Small intestine (tissue), 16 donors: ENCODE measurements at places on chromosomes 5 and 9.

- no peak for DNase-seq
Measured at GRCh38 chr5:21219251-21219650, 1231.3 kb upstream of the CDH18 start.

GRCh38 chr5:64532212-64532611 lies 26.4 kb downstream of the RGS7BP start:
- no peak for DNase-seq

GRCh38 chr5:149887622-149888183 lies 56.9 kb downstream of the PDE6A start:
- peak; percentile 30 for DNase-seq

GRCh38 chr9:38251036-38251860 lies 141.3 kb upstream of the ALDH1B1 start:
- no peak for DNase-seq

- DNase-seq: peak; percentile 86
Measured at GRCh38 chr9:76634356-76635054, 129.7 kb upstream of the PCA3 start.

DNA sequence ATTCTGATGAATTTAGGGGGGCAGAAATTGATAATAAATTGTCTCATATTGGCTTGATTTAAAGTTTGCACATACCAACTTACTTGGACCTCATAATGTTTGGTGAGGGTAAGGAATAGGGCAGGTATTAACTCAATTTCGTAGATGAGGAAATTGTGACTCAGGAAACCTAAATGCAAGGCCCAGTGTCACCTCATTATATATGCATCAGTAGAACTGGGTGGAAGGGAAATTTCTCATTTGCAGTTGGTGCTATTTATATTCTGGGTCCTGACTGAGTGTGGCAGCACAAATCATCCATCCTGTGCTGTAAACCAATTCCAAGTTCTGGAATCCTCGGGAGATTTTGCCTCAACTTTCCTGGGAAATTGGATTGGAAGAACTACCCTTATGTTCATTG lies 103.0 kb downstream of the SPATA31D1 start:
- DNase-seq: no peak

DNA sequence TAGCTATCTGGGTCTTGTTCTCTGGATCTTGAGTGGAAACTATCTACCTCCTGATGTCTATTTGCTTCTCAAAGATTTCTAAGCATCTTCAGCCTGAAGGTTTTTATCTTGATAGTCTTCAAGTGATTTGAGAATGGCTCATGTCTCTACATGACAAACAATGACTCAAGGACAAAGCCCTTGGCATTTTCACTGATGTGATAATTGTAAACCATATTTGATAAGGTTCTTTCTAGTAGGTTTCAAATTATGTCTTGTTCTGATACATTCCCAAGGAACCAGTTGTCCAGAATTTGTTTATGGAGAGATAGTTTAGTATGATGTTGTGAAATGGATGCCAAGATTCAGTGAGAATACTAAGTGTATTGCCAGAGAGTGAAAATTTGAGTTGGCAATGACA lies 1079.3 kb upstream of the CDH9 start:
- DNase-seq: no peak

DNA sequence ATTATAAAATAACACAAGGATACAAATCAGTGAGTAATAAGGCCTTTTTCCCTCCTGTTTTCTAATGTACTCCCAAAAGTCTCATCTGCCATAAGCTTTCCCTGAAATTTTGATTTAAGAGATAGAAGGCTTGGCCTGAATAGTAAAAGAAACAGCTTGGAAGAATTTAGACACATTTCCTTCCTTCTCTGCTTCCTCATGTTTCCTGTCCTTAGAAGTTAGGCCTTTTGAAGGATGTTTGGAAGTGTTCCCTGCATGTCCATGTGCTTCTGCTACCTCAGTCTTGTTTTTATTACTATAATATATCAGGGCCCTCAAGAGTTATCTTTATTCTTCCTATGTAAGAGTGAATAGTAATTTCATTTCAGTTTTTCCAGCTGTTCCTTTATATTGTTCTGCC lies 242.7 kb downstream of the DEPDC1B start:
- no peak for DNase-seq

DNA sequence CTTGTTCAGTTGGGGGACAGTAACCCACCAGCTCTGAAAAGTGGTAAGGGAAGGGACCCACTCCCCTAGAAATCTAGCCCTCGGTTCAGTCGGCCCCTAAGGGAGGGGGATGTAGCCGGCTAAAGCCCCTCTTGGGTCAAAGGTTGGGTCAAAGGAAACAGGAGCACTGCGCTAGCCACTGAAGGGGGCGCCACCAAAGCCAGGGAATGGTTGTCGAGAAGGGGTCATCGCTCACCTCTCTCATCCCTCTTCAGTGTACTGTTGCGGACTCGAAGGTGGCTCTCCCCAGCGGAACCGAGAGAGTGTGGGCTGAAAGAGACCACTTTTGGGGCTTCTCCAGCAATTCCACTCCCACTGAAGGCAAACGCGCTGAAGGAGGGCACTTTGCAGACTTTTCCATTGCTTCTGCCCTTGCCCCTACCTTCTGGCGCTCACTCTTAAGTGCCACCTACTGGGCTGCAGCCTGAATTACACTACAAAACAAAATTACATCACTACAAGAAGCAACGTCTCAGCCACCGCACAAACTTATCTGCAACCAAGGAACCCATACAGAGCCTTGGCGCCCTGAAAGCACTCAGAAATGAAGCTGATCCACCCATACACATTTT lies 396.9 kb downstream of the PDE4D start:
- DNase-seq: no peak

GRCh38 chr5:180982008-180982741 lies 6.5 kb upstream of the BTNL3 start:
- DNase-seq: no peak

- DNase-seq: no peak
Measured at GRCh38 chr9:129170229-129170628, 7.8 kb downstream of the IER5L start.

DNA sequence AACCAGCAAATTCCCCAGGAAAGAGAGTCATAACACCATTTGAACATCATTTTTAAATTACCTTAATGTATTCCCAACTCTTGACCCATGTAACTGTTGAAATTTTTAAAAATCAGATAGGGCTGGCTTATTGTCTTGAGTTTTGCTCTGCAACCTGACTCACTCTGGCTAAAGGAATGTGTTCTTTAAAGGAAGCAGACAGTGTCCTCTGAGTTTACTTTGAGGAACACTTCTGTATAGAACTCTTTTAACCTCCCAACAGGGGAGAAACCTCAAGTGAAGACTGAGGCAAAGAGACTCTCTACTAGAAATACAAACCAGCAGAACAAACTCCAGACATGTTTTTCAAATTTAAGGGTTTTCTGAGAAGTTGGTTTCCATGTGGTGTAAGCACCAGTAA lies 248.9 kb downstream of the CWC27 start:
- DNase-seq: no peak

- no peak for DNase-seq
Measured at GRCh38 chr5:134521841-134522240, 3.6 kb upstream of the JADE2 start.

DNA sequence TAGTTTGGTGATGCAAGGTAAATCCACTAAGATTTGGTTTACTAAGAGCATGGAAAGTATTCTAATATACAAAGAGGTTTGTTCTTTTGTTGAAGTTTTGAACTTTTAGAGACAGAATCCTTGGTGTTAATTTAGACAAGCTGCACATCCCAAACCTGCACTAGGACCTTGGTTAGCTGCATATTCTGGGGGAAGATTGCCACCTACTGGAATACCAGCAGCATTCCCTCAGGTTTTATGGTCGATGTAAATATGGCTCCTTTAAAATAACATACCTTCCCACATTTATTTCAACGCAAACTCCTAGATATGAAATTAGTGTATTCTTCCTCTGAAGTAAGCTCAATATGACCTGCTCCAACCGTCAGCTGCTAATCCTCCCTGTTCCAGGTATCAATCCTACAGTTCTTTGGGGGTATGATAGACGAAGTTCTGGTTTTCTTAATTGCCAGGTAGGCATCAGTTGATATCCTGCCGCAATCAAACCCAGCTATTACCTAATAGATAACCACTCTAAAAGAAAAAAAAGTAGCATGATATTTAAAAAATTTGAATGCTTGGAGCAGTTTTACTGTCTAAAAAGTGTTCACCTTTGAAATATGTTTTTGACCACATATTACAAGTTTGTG lies 624.1 kb downstream of the ISL1 start:
- peak; percentile 40 for DNase-seq

DNA sequence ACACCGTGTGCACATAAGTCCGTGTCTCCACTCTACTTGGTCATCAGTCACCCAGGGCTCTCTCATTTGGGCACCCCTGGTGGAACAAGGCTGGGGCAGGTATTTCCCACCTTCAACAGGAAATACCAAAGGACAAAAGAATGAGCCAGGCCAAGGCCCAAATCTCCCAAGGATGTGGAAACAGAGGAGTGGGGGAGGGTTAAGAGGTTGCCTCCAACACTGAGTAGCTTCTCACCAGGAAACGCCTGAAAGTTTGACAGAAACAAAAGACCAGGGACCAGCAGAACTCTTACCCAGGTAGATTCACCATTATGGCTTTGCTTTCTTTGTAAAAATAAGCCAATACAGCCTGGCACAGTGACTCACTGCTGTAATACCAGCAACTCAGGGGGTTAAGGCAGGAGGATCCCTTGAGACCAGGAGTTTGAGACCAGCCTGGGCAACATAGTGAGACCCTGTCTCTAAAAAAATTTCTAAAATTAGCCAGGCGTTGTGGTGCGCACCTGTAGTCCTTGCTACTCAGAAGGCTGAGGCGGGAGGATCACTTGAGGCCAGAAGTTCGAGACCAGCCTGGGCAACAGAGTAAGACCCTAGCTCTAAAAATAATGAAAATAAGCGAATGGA lies 12.7 kb downstream of the SLC1A3 start:
- no peak for DNase-seq

- no peak for DNase-seq
Measured at GRCh38 chr5:168728546-168729211, 149.5 kb upstream of the PANK3 start.

DNA sequence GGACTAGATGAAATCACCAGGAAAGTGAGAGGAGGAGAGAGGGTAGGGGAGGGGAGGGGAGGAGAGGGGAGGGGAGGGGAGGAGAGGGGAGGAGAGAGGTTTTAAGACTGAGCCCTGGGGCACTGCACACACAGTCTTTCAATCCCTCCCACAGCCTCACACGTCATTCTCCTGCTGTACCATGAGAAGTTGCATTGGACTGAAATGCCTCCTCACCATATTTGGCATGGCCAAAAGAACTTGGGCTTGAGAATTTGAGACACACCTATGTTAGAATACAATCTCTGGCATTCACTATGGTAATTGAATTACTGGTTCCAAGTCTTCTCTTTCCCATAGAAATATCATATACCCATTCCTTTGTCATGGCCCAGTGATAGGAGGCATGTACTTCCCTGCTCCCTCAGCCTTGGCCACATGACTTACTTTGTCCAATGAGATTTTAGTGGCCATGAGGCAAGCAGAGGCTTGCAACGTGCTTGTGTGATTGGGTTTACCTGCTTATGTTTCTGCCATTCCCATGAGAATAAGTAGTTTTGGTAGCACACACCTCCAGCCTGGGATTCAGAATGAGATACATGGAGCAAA lies 133.3 kb upstream of the SMARCA2 start:
- DNase-seq: no peak

DNA sequence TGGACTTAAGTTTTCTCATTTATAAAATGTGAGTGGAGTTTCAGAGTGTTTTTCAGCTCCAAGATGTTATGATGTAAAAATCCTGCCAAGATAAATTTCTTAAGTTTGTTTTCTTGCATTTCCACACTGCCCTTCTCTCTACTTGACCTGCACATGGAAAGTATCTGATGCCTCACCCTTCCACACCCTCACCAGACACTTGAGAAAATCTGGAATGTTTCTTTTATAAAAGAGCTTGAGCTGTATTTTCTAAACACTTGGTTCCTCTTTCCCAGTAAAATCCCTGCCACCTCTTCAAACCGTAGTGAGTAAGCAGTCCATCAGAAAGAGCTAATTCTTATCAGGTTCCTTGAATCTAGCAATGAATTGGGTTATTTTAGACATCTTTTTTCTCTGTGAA lies 42.9 kb downstream of the FOXD1 start:
- DNase-seq: no peak

DNA sequence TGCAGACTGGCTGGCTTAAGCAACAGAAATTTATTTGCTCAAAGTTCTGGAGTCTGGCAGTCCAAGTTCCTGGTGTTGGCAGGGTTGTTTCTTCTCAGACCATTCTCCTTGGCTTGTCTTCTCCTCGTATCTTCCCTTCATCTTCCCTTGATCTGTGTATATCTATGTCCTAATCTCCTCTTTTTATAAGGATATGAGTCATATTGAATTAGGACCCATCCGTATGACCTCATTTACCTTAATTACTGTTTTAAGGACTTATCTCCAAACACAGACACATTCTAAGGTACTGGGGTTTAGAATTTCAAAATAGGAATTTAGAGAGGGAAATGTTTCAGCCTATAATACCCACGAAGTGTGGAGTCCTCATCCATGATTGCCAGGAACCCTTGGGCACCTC lies 13.1 kb upstream of the LPAR1 start:
- no peak for DNase-seq

DNA sequence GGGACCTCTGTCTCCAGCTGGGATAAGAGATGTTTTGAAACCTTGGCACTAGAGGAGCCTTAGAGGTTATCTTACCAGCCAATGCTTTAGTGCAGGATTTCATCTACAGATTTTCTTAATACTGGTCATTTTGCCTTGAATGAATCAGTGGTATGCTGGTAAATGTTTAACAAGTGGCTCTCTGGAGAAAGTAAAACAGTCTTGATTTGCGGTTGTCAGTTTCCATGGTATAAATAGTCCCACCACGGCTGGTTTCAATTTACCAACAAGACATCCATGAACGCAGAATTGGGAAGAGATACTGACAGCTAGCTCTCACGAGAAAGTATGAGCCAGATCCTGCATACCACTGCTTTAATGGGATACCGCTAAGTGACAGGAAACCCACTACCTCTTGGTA lies 56.7 kb upstream of the CXCL14 start:
- no peak for DNase-seq

DNA sequence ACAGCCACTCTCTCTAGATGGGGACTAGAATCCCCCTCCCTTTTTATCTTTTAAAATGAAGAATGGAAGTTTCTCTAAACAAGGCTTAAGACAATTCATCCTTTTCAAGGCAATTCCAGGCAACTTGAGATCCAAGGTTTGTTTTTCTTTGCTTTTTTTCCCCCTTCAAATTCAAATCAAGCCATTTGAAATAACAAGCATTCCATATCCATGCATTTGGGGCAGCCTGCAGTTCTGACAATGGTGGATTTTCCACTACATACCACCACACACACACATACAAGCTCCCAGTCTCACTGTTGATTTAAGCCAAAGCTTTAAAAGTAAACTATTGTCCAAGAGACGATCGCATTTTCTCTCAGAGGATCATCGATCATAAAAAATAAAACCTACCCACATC lies 424 bp downstream of the INSYN2B start:
- DNase-seq: no peak

- peak; percentile 2 for DNase-seq
Measured at GRCh38 chr5:14035859-14036503, 91.5 kb upstream of the DNAH5 start.

DNA sequence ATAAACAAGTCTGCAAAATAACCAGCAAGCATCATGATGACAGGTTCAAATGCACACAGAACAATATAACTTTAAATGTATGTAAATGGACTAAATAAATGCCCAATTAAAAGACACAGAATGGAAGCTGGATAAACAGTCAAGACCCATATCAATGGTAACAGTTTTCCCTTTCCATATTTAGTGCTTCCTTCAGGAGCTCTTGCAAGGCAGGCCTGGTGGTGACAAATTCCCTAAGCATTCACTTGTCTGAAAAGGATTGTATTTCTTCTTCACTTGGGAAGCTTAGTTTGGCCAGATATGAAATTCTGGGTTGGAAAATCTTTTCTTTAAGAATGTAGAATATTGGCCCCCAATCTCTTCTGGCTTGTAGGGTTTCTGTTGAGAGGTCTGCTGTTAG lies 120.2 kb upstream of the RASA1 start:
- DNase-seq: no peak
